Sigmoid colon (tissue), 7 donors: ENCODE measurements at places on chromosomes 2 and 18.

DNA sequence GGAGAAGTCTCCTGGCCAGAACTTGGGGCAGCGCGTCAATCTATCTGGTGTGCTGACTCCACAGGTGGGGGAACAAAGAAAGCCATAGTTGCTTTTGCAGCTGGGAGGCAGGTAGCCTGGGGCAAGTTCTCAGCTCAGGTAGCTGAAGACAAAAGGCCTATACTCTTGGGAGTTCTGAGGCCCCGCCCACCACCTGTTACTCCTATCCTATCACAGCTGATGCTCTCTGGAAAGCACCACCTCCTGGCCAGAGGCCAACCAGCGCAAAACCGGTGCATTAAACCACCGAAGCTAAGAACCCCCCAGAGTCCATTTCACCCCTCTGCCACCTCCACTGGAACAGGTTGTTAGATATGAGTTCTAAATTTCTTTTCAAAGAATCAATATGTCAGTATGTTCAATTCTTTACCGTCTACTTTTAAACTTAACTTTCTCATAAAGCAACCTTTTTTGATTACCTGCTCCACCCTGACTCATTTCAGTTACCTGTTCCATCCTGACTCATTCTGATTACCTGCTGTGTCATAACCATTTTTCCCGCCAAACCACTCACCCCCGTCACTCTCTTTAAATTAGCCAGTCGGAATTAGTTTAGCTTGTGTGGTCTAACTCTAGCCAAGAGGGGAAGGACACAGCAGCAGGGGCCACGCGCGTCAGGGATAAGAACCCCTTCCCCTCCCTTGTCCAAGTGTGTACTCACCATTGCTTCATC, 43.4 kb downstream of the UPP2 start:
- DNase-seq = no peak
- H3K4me1 ChIP-seq = no peaks in the 10 kb centered on the region
- H3K27me3 ChIP-seq = no peaks in the 10 kb centered on the region
- no peak overlapping the region for H3K4me3 ChIP-seq
- H3K36me3 ChIP-seq = no peaks in the 10 kb centered on the region

DNA sequence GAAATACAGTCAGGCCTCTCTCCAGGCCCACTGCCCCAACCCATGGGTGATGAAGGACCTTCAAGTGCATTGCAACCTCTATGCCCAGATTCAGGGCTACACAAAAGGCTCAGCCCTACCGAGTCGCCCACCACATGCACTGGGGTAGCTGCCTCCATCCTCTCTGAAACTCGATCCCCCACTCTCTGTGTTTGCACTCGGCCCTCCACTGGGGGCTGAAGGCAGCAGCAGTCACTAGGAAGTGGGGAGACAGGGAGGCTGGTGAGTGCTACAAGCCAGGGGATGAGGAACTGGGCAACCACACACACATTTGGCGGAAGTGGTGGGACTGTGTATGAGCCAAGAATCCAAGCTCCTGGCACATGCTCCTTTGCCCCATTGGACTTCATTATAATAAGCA, 94.6 kb downstream of the CERS6 start:
- no peaks in the 10 kb centered on the region for H3K27me3 ChIP-seq
- DNase-seq = no peak
- H3K4me3 ChIP-seq = no peak overlapping the region
- no peaks in the 10 kb centered on the region for H3K4me1 ChIP-seq

DNA sequence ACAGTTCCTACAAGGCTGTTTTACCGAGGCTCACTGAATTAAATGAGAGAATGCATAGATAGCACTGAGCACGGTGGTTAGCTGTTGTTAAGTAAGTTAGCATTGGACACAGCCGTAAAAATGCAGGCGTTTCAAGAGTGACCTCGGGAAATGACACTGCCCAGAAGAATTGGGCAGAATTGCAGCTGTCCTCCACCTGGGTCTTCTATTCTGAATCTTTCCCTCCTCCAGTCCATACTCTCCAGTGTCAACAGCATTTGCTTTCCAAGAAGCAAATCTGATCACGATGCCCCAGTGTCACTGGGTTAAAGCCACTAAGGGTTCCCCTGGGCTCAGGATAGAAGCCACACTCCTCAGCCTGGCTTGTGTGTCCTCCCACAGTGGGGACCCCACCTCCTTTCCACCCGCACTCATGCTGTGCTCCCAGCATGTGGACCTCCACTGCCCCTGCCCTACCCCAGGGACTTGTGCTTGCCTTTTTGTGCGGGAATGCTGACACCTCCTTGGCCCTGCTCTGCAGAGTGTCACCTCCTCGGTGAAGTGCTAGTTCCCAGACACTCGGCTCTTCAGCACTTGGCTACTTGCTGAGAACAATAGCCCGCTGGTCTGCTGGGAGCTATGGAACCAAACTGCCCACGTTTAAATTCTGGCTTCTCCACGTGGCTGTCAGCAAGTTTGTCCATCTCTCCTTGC, 135.0 kb downstream of the ANTXR1 start:
- H3K27ac ChIP-seq = no peak overlapping the region
- H3K4me1 ChIP-seq = no peaks in the 10 kb centered on the region
- H3K27me3 ChIP-seq = no peaks in the 10 kb centered on the region
- DNase-seq = no peak

- no peak overlapping the region for H3K4me3 ChIP-seq
- H3K27ac ChIP-seq = peak overlapping the region; percentile 17
- DNase-seq = no peak
- H3K36me3 ChIP-seq = no peaks in the 10 kb centered on the region
Measured at GRCh38 chr2:38591152-38591551, 11.6 kb downstream of the HNRNPLL start.

GRCh38 chr2:151899156-151899555, 70.9 kb upstream of the ARL5A start:
- no peak overlapping the region for H3K27ac ChIP-seq
- DNase-seq = no peak
- no peaks in the 10 kb centered on the region for H3K36me3 ChIP-seq
- no peaks in the 10 kb centered on the region for H3K4me1 ChIP-seq
- no peak overlapping the region for H3K4me3 ChIP-seq

DNA sequence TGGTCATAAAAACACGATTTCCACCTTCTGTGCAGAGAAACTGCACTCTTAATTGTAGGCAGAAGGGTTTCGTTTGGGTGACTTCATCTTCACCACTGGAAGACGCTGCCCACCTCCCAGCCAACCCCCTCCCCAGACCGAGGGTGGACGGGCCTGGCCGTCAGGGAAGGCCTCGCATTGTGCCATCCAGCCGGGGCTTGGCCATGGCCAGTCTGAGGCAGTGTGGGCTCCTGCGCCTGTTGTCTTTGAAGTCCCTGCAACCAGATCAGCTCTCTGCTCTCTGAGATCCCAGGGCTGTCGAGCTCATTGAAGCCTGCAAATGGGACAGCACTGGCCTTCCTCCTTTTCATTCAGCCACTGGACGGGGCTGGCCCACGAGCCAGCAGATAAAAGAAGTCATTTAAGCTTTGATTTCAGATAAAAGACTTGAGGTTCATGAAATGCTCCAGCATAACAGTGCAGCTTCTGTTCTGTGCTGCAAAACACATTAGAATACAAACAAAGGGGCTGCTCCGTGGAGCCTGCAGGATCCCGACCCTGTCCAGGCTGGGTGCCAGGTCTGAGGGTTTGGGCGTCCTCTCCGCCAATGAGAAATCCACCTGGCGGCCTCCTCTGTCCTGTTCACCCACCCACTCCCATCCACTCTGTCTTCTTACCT, 253.5 kb downstream of the LDLRAD4 start:
- H3K4me1 ChIP-seq = peaks cover 21% of the 10 kb centered on the region
- H3K27ac ChIP-seq = peak overlapping the region; percentile 41
- H3K27me3 ChIP-seq = no peaks in the 10 kb centered on the region
- no peaks in the 10 kb centered on the region for H3K36me3 ChIP-seq

DNA sequence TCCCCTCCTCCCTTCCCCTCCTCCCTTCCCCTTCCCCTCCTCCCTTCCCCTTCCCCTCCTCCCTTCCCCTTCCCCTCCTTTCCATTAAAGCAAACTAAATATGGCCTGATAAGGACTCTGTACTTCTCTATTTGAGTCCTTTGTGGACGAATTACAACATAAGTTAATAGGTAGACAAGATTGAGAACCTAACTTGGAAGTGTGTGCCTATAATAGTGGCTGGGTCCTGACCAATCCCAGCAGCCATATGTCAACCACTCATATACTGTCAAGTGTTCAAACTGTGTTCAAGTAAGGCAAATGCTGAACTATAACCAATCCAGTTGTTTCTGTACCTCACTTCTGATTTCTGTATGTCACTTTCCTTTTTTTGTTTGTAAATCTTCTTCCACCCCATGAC, 97.1 kb upstream of the RBMS1 start:
- H3K4me3 ChIP-seq = no peak overlapping the region
- no peaks in the 10 kb centered on the region for H3K36me3 ChIP-seq
- no peaks in the 10 kb centered on the region for H3K27me3 ChIP-seq

DNA sequence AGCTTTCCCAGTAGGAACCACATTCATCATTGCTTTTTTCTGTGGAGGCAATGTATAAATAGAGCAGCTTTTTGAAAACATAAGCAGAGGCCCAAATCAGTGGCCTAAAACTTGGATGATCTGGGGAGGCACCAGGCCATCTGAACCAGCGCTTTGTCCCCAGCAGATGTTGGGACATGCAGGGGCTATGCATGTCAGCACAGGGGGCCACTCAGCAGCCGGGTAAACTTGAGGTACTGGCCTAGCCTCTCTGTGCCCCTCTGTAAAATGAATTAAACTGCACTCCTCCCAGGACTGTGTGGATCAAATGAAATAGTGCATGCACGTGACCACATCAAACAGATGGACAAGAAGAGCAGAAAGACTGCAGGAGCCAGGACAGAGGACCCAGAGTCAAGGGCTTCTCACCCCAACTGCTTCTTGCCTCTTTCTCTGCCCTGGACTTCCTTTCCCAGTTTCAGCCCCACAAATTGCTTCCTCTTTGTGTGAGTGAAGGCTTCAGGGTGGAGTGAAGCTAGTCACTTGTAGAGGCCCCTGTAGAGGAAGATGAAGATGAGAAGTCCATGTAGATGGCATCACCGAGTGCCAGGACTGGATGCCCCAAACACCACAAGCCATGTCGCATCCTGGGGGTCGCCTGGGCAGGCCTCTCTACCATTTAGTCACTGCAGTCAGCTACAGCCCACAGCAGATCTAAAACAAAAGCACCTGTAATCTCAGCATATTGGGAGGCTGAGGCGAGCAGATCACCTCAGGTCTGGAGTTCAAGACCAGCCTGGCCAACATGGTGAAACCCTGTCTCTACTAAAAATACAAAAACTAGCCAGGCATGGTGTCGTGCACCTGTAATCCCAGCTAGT, 53.2 kb downstream of the IMPA2 start:
- H3K4me3 ChIP-seq = no peak overlapping the region
- peak; percentile 57 for DNase-seq
- H3K27me3 ChIP-seq = no peaks in the 10 kb centered on the region
- H3K27ac ChIP-seq = no peak overlapping the region

DNA sequence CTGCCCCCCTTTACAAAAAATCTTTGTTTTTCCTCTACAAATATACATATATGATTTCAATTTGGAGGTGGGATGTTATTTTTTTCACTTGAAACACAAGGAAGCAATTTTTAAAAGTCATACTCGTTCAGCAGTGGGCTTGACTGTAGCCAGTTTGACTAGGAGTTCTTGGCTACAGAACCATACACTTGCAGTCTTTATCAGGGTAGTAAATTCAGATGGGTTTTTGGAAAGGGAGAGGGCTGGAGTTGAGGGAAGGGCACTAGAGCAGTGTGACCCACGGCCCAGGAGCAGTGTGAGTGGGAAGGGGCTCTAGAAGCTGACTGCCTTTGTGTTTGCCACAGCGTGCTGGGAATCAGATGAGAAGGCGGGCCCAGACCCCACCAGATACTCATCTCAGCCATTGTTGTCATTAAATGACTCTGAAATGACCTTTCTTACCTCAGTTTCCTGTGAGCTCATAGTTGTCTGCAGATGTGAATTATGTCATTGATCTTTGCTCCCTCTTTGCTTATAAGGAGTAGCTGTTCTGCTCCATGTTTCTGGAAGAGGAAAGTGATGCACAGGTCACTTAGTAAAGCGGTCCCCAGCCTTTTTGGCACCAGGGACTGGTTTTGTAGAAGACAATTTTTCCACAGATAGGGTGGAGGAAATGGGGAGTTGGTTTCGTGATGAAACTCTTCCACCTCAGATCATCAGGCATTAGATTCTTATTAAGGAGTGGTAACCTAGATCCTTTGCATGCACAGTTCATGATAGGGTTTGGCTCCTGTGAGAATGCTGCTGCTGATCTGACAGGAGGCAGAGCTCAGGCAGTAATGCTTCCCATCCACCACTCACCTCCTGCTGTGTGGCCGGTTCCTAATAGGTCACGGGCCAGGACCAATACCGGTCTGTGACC, 116.8 kb downstream of the SPTBN1 start:
- H3K36me3 ChIP-seq = no peaks in the 10 kb centered on the region
- no peaks in the 10 kb centered on the region for H3K27me3 ChIP-seq
- DNase-seq = no peak
- H3K4me3 ChIP-seq = no peak overlapping the region

- no peak overlapping the region for H3K4me3 ChIP-seq
- H3K36me3 ChIP-seq = no peaks in the 10 kb centered on the region
- no peak overlapping the region for H3K27ac ChIP-seq
- no peak for DNase-seq
Measured at GRCh38 chr18:68399721-68400120, 315.2 kb downstream of the TMX3 start.

- H3K27me3 ChIP-seq = no peaks in the 10 kb centered on the region
- H3K4me3 ChIP-seq = no peak overlapping the region
- DNase-seq = no peak
- no peaks in the 10 kb centered on the region for H3K36me3 ChIP-seq
Measured at GRCh38 chr18:69715191-69715795, 232.4 kb downstream of the CD226 start.

DNA sequence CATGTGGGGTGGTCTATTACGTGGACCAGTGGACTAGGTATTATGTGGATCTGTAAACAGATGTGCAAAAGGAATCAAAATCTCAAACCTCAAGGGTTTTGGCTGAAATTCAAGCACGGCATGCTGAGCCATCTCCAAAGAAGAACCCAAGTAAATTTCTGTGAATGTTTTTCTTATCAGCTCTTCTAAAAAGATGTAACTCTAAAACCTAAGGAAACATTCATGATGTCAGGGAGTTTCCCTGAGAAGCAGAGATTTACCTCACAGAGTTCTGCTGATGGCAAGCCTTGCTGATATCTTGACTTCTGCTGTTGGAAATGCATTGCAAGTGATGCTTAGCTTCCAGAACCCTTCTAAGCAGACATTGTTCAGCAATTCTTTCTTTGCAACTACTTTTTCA, 21.6 kb downstream of the DSG4 start:
- no peak overlapping the region for H3K27ac ChIP-seq
- no peaks in the 10 kb centered on the region for H3K27me3 ChIP-seq
- no peak overlapping the region for H3K4me3 ChIP-seq
- DNase-seq = no peak

GRCh38 chr2:8472545-8473323, 209.1 kb upstream of the ID2 start:
- H3K4me3 ChIP-seq = no peak overlapping the region
- DNase-seq = peak; percentile 29
- no peak overlapping the region for H3K27ac ChIP-seq
